ENCODE measurements at places on chromosomes 7 and 10. TPM values are rescaled to one million over a fixed set of nuclear protein-coding genes. Genes with fewer than 3 reads are reported as not detected.
A peak's percentile ranks its signal among the peaks of the same experiment; 100 is the strongest.

- no peak overlapping the region for H3K4me3 ChIP-seq
- no peak overlapping the region for H3K27ac ChIP-seq
- DNase-seq = no peak
- no peaks in the 10 kb centered on the region for H3K27me3 ChIP-seq
- H3K4me1 ChIP-seq = peaks cover 6% of the 10 kb centered on the region
Observed at GRCh38 chr7:110775046-110775445, 315.9 kb upstream of the LRRN3 start.

- no peaks in the 10 kb centered on the region for H3K36me3 ChIP-seq
- no peak overlapping the region for H3K4me3 ChIP-seq
- H3K27me3 ChIP-seq = peaks cover 11% of the 10 kb centered on the region
- peaks cover 20% of the 10 kb centered on the region for H3K4me1 ChIP-seq
Observed at GRCh38 chr10:13969792-13970140, 361.0 kb downstream of the FRMD4A start.

- peak within 1 kb of the TSS; percentile 96 for H3K4me3 ChIP-seq
- H3K27me3 ChIP-seq = no peaks in the 10 kb centered on the region
- H3K36me3 ChIP-seq = peaks cover 13% of the 10 kb centered on the region
- H3K27ac ChIP-seq = peak within 1 kb of the TSS; percentile 96
Observed at GRCh38 chr10:45000752-45001380, at the start of gene ZNF22. Gene ZNF22 (plus strand): TSS chr10:45000923. CDS start chr10:45003369, 2,446 bp downstream.

GRCh38 chr10:91024541-91024940, 103.7 kb upstream of the ANKRD1 start:
- H3K36me3 ChIP-seq = peaks cover 3% of the 10 kb centered on the region
- DNase-seq = no peak
- H3K4me1 ChIP-seq = no peaks in the 10 kb centered on the region
- no peak overlapping the region for H3K4me3 ChIP-seq
- H3K27me3 ChIP-seq = no peaks in the 10 kb centered on the region

GRCh38 chr7:2478800-2479199, 2.6 kb upstream of the GRIFIN start:
- H3K4me3 ChIP-seq = no peak overlapping the region
- DNase-seq = no peak
- H3K27me3 ChIP-seq = no peaks in the 10 kb centered on the region

DNA sequence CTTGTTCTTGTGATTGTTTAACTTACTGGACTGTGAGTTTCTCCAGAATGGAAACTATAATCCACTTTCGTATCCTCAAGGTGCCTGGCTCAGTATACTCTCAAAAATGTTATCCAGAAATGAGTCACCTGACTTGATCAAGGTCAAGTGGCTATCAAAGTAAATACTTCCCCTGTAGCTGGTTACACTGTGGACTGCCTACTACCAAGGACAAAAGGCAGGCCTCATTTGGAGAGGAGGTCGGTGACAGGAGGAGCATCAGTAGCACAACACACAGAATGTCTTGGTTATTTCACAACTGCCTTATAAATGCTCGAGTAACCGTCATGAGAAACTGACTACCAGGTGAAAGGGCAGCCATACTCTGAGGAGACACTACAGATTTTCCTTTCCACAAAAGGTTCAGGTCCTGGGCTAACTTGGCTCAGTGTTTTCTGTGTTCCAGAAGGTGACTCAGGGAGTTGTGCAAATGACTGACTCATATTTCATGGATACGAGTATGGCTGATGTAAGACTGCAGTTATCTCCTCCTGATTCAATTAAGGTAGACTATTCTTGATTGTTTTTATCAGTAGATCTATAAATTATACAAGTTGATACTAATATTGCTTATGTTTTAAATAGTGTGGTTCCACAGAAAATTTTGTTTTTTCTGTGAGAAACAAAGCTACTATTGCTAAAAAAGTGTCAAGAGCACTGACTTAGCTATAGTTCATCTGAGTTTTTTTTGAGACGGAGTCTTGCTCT, 4.2 kb upstream of the CCNY start:
- H3K36me3 ChIP-seq = peaks cover 7% of the 10 kb centered on the region
- DNase-seq = no peak
- H3K27ac ChIP-seq = peak overlapping the region; percentile 66
- H3K4me1 ChIP-seq = peaks cover 76% of the 10 kb centered on the region
- peak overlapping the region; percentile 2 for H3K4me3 ChIP-seq
- no peaks in the 10 kb centered on the region for H3K27me3 ChIP-seq

GRCh38 chr7:47704936-47705335, 123.0 kb upstream of the TNS3 start:
- H3K4me1 ChIP-seq = no peaks in the 10 kb centered on the region
- no peaks in the 10 kb centered on the region for H3K36me3 ChIP-seq
- H3K27me3 ChIP-seq = no peaks in the 10 kb centered on the region
- no peak for DNase-seq
- H3K4me3 ChIP-seq = no peak overlapping the region

GRCh38 chr10:98030093-98030821, at the start of gene CRTAC1:
Gene CRTAC1 (minus strand): TSS chr10:98030621. CDS start chr10:98030472, 149 bp downstream.
- H3K4me3 ChIP-seq = peak within 1 kb of the TSS; percentile 32
- H3K36me3 ChIP-seq = no peaks in the 10 kb centered on the region
- DNase-seq = peak; percentile 8
- H3K27me3 ChIP-seq = peaks cover 77% of the 10 kb centered on the region

MRC1 gene
- 0.14 TPM for total RNA-seq

CLCN1 gene
- total RNA-seq = 0.09 TPM

SMIM30 gene
- total RNA-seq = 30.0 TPM

All from activated T-cell treated with anti-CD3 and anti-CD28 coated beads, Interleukin-2, amount 50 U/mL, for 72 hours (primary cell).